ENCODE measurements at places on chromosomes 1 and 21. TPM values are rescaled to one million over a fixed set of nuclear protein-coding genes. Genes with fewer than 3 reads are reported as not detected.

DNA sequence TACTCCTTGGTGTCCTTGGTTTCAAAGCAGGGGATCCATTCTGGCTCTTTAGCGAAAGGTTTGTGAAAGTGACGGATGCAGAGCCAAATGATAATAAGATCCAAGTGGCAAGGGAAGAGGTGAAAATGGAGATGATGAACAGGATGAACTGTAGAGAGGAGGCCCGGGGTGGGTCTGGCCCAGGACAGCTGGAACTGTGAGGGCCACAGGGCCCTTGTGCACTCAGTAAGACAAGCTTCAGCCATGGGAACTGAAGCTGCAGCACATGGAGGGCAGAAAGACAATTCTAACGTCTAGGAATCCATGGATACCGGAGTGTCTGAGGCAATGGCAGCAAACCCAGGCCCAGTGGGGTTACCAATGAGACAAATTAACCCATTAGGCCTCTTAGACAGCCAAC, 4.8 kb downstream of the KCNA2 start:
- no peak for DNase-seq

DNA sequence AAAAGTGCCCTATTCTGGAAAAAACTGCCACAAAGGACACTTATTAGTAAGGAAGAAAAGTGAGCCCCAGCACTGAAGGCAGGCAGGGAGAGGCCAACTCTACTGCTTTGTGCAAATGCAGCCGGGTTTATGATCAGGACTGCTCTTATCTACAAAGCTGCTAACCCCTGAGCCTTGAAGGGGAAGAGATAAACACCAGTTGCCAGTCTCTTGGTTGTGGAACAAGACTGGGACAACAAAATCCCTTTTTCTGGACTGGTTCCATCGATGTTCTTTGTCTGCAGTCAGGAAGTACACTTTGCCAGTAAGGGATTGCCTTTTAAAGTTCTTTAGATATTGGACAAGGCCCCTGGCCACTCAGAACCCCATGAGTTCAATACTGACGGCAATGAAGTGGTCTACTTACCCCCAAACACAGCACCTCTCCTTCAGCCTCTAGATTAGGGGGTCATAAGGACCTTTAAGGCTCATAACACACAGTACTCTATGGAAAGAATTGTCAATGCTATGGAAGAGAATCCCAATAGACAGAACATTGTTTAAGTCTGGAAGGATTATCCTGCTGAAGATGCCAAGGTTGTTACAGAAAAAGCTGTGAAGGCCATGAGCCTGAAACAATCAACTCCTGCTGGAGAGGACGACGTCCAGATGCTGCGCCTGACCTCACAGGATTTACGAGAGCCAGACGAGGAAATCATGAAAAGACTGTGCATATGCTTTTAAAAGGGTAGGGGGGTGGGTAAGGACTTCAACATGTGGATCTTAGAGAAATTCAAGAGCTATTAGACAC, 43.6 kb downstream of the GNB1 start:
- DNase-seq, result peak; percentile 68

GRCh38 chr1:94239796-94240195, 2.4 kb upstream of the ARHGAP29 start:
- no peak for DNase-seq

DNA sequence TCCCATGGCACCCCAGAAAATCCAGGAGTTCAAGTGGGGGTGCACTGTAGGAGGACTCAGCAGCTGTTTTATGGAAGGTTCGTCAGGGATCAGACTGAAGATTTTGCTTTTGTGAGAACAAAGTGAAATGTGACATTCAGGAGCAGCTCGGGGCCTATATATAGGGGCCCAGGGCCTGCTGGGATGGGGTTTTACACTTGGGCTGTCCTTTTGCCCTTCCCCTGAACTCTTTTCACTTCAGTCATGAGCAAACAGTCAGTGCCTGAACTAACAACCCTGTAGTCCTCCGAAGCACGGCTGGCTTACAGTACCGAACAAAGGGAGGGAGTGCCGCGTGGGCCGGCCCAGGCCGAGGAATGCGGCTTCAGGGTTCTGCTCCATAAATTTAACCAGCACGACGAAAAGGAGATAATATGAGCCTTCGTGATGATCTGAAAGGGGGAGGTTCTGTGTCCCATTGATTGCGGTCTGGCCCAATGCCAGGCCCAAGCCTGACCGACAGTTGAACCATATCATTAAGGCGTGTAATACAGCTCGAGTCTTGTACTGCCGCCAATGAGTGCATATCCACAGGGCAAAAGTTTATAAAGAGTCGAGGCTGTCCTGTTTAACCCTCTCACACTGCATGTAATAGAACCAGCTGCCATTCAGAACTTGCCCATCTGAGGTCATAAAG, 139.9 kb downstream of the DHRS3 start:
- DNase-seq, result peak; percentile 92

The RGS7 gene
- total RNA-seq, result 1.1 TPM

DNA sequence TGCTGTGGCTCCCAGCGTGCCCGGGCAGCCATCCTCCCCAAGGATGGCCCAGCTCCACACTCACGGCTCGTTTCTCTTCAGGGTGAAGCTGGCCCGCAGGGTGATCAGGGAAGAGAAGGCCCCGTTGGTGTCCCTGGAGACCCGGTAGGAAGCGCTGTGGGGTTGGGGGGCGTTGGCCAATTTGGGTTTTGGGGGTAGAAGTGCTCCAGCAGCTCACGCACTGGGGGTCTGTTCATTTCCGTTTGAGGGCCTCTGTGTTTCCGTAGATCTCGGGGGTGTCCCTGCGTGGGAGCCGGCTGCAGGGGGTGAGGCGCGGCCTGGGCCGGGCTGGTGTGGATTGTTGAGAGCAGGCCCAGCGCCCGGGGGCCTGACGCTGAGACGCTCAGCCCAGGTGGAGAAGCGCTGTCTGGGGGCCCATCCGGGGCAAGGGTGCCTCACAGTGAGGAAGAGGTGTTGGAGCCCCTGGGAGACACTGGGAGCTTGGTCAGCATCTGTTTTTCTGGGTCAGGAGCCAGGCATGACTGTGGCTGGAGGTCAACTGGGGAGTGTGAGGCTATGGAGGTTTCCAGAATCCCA, 12.6 kb downstream of the COL6A1 start:
- DNase-seq, result no peak

- no peak for DNase-seq
Measured at GRCh38 chr1:160358073-160358472, 8.8 kb upstream of the NHLH1 start.

The NRIP1 gene
- total RNA-seq, result 62.4 TPM

The RYR2 gene
- total RNA-seq, result 0.50 TPM

DNA sequence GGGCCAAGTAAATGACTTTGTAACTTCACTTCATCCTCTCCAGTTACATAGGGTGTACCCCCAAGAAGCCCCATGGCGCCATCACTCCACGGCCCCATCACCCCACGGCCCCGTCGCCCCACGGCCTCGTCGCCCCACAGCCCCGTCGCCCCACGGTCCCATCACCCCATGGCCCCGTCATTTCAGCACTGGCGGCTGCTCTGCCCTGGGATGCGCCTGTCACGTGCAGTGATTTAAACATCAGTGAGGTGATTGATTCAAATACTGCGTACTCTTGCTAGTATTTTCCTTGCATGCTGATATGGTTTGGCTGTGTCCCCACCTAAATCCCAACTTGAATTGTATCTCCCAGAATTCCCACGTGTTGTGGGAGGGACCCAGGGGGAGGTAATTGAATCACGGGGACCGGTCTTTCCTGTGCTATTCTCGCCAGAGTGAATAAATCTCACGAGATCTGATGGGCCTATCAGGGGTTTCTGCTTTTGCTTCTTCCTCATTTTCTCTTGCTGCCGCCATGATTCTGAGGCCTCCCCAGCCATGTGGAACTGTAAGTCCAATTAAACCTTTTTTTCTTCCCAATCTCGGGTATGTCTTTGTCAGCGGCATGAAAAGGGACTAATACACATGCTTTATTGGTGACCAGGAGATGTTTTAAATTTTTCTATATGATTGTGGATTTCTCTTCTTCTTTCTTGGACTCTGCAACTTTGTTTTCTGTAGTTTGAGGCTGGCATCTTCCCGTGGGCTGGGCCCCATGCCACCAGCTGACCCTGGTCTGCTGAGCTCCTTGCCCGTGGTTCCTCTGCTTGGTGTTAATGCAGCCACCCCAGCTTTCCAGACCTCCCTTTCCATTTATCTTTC, 50.1 kb upstream of the PCBP3 start:
- DNase-seq, result no peak
